NCI-H2227 treated with DMSO at 0.1 percent for 48 hours (cell line): ENCODE measurements at places on chromosomes 2 and 18.
A peak's percentile ranks its signal among the peaks of the same experiment; 100 is the strongest.

- no peak for DNase-seq
Measured at GRCh38 chr2:204645018-204645773, 99.9 kb downstream of the PARD3B start.

DNA sequence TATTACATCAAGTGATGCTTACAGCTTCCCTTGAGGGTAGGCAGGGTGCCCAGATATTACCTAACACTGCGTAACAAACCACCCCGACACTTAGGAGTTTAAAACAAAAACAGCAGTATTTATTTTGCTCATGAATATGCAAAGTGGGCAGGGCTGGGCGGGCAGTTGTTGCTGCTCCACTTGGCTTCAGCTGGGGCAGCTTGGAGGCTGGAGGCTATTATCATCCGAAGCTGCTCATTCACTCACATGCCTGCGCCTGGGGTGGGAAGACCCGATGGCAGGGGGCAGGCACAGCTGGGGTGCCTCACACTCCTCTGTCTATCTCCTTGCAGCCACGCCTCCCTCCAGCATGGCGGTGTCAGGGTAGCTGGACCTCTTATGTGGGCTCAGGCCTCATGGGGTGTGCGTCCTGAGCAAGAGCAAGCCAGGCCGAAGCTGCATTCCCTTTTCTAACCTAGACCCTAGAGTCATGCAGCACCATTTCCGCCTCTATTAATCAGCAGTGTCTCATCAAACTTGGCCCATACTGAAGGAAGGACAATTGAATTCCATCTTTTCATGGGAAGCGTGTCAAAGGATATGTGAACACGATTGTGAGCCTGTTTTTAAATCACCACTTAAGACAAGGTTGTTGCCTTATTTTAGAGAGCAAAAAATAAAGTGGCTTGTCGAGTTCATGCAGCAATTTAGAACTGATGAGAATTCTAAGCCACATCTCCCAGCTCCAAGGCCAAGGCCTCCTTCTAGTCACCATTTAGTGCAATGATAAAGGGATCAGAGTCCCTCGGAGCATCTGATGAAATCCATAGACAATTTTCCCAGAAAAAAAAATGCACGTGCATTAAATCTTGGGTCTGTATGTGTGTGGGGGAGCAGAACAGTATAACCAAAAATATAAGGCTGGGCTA lies 54.9 kb downstream of the SDC1 start:
- no peak for DNase-seq

DNA sequence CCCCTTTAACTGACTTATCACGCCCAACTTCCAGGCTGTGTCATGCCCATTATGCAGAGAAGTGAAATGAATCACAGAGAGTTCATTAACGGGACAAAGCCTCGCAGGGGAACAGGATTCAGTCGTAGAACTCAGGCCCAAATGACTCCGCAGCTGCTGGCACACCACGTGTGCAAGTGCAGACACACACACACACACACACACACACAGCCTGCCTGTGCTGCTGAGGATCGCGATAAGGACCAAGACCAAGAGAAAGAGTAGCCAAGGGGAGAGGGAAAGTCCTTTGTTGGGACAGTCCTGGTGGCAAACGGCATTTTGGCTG lies 90.0 kb upstream of the TAF1B start:
- no peak for DNase-seq

- DNase-seq: no peak
Measured at GRCh38 chr2:145623136-145623535, 1103.2 kb upstream of the ZEB2 start.

DNA sequence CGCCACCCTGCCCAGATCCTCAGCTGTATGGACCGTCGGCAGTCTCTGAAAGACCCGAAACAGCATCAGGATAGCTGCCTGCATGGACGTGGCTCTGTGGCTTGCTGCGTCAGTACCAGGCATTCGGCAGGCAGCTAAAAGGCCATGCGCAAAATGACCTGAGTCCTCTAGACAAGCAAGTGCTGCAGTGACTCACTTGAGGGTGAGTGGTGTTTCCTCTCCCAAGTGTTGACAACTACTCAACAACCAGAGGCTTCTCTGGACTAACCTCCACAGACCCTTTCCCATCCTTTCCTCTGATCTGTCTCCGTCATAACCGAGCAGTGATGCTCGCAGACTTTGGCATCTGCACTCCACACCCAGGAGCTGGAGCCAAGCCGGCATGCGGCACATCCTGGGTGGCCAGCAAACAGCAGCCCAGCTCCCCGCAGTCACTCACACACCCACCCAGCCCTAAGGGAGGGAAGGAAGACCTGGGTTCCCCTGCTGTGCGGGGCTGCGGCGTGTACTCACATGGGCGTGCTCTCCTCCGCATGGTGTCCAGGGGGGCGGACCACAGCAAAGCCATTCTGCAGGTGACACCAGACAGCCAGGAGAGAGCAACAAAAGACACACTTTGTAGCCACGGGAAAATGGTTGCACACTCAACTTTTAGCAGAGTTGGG lies 239.3 kb downstream of the TWIST2 start:
- DNase-seq: no peak

GRCh38 chr2:234290671-234291070 lies 206.2 kb downstream of the ARL4C start:
- DNase-seq: no peak

- DNase-seq: no peak
Measured at GRCh38 chr2:192098814-192099491, 95.8 kb downstream of the TMEFF2 start.

GRCh38 chr2:224819075-224819474 lies 102.9 kb upstream of the CCDC195 start:
- DNase-seq: no peak

GRCh38 chr2:144753416-144753815 lies 233.5 kb upstream of the ZEB2 start:
- no peak for DNase-seq

DNA sequence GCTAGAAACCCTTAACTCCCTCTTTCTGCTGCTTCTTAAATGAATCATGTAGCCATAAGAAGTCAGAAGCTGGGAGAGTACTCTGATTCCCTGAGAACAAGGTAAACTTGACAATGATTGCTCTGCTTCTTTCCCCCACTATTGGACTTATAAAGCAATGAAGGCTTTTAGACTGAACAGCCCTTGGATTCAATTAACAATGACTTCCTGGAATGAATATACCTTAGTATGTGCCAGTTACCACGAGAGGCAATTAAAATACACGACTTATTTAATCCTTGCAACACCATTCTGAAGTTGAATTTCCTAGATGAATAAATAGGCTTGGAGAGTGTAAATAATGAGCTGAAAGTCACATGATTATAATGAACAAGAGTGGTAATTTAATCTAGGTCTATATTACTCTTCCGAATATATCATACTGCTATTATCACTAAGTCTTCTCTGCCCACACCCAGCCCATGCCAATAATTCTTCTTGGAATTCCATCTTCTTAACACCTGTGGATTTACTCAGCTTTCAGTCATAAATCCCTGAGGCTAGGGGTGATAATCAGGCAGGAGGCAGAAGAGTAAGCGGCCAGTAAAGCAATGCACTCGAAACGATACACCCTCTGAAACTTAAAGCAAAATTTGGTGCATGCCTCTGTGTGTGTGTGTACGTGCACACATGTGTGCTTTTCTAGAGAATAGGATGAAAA lies 170.2 kb downstream of the ATAD2B start:
- DNase-seq: no peak

DNA sequence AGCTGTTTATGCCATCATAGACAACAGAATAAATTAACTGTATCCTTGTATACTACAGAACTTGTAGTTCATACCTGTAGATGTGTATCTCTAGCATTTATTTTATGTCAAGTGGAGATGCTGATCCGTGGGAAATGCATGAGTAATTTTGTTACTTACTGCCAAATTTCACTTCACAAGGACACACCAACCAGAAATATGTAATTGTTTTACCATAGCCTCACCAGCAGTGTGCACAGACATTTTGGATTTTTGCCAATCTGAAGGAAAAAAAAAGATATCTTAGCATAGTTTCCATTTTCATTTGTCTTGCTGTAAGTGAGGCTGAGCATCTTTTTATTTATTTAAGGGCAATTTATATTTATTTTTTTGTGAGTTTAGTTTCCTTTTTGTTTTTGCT lies 265.1 kb upstream of the OSR1 start:
- DNase-seq: no peak

DNA sequence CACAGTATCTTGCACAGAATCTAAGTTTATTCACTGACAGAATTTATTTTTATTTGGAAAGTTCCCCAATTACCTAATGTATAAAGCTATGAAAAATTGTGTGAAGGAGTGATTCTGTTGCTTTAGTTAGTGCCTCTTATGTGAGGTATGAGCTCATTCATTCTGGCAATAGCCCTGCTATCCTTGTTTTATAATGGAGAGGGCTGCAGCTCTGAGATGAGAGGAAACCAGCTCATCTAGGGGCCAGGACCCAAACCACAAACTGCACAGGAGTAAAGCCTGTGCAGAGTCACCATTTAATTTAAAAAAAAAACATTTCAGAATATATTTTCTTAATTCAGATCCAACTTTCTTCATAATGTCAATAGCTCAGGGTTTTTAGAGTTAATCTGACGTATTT lies 383.0 kb downstream of the TMEM182 start:
- DNase-seq: no peak

DNA sequence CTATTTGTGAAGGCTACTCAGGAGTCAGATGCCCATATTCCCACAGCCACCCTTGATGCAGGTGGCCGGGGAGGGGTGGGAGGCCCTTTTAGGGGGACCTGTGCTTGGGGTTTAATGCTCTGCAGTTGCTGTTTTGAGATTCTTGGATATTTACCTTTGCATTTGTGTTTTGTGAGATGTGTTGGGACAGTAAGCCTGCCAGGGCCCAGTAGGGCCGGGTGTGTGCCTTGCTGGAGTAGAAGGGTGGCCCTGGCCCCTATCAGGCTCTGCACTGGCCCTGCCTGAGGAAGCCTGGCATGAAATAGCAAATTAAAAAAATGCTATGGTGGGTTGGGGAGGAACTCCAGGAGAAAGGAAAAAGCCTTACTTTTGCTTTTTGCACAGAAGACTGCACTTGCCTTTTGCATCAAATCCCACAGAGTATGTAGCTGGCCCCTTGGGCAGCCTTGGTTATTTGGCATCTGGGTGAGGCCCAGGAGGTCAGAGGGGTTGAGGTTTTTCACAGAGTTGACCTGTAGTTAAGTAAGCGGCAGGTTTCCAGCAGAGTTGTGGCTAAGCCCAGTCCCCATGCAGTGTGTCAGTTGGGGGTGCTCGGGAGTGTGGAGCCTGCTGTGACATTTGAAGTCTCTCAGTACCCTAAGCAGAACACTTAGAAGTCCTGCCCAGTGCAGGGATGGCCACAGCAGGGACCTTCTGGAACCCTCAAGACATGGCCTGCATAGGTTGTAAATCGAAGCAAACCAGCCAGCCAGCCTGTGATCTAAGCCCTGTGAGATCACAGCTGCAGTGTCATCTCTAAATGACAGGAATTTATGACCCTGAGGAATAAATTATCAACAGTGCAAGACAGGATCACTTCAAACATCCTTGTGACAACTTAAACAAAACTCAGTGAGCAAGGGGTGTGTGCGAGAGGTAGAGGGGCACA lies 68.8 kb downstream of the SH3RF3 start:
- no peak for DNase-seq

DNA sequence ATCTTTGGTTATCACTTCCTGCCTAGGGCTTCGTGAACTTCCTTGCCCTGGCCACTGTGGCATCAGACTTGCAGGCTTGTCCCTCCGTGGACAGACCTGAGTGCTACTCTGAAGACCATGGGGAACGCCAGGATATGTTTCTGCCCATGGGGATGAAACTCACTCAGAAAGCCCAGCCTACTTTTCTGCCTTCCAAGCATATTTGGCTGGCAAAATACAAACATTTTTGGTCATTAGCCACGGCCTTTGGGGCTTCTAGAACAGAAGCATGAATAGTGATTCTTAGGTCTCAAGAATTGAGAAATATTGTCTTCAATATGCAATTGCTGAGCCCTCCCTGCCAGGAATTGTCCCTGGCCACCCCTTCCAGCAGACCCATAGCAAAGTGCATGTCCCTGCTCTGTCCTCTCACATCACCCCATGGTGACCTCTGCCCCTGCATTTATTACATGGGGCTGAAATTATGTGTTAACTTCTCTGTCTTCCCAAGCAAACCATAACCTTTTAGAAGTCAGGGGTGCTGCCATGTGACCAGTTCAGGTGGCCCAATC lies 152.4 kb downstream of the OSR1 start:
- no peak for DNase-seq

DNA sequence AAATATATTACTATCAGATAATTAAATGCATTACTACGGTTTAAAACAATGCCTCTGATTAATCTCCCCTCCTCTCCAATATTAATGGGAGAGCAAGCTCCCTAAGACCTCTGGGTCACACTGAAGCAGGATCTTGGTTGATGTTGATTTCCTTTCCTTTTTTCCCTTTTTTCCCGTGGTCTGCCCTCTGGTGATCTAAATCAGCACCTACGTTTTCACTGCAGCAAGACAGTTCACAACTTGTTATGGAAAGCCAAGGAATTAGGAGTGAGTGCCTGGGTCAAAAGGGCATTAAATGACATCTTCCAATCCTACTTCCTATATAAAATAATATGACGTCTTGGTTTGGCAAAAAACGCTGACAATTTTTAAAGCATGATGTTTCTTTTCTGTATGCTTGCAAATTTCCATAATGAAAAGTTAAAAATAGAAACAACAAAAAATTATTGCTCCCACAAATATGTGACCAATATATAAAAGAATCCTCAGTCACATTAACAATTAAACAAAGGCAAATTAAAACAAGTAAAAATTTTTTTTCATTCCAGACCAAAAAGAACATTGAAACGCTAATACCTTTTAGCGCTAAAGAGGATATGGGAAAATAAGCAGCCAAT lies 7.9 kb upstream of the CFAP36 start:
- peak; percentile 46 for DNase-seq

DNA sequence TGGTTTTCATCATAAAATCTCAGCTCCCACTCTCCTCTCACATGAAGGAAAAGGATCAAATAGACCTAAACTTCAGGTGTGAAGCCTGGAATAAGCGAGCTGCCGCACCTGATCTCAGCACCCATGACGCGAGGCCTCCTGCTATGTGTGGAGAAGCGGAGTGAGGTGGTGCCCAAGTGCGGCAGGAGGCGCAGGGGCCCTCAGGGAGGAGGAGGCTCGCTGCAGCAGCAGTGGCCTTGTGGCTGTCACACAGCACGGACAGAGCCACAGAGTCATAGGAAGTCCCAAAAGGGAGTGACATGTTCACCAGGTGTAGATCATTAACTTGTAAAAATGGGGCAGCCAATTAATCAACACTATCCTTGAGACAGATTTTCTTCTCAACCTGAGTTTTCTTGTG lies 9.1 kb downstream of the SCLY start:
- no peak for DNase-seq

GRCh38 chr2:148794558-148794957 lies 80.5 kb upstream of the KIF5C start:
- no peak for DNase-seq

GRCh38 chr2:223075301-223076270 lies 23.6 kb downstream of the KCNE4 start:
- no peak for DNase-seq

DNA sequence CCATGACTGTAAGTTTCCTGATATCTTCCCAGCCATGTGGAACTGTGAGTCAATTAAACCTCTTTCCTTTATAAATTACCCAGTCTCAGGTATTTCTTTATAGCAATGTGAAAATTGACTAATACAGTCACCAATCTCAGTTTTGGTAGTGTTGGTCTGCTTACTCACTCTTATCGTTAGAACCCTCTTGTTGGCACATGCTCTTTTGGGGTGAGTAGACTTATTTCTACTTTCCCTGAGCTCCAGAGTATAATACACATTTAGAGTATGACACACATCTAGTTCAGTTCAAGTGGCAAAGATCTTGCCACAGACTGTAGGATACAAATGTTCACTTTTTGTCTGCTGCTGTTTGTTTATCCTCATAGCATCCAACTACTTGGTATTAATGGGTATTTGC lies 347.5 kb upstream of the CELF4 start:
- DNase-seq: no peak

GRCh38 chr2:187207126-187207525 lies 240.9 kb downstream of the CALCRL start:
- DNase-seq: no peak

GRCh38 chr2:129722306-129723019 lies 257.0 kb upstream of the RAB6C start:
- no peak for DNase-seq
